Naive thymus-derived CD8-positive, alpha-beta T cell (primary cell): ENCODE measurements at places on chromosomes 13 and 19. TPM values are rescaled to one million over a fixed set of nuclear protein-coding genes. Genes with fewer than 3 reads are reported as not detected.
A peak's percentile ranks its signal among the peaks of the same experiment; 100 is the strongest.

Gene LRRC25
- total RNA-seq = 0.16 TPM

Gene LGI4
- 0.52 TPM for total RNA-seq

Gene CAPN12
- 8.2 TPM for total RNA-seq

DNA sequence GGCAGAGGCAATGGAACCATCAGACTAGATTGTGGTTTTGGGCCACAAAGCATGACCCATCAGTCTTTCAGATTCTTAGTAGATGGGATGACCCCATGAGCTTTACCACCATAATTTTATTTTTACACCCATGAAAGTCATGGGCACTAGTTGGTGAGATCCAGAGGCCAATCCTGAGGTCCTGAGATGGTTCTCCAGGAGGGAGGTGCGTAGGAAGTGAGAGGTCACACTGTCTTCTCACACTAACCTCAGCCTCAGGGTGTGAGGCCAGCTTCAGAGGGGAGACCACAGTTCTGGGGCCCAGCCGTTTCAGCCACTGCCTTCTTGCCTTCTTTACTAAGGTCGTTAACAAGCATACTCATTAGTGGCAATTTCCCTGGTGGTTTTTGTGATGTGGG is 106.4 kb downstream of the AKAP11 start:
- peak overlapping the region; percentile 66 for H3K27ac ChIP-seq
- H3K4me1 ChIP-seq = peaks cover 7% of the 10 kb centered on the region
- H3K27me3 ChIP-seq = no peaks in the 10 kb centered on the region
- no peak overlapping the region for H3K4me3 ChIP-seq
- no peaks in the 10 kb centered on the region for H3K36me3 ChIP-seq

DNA sequence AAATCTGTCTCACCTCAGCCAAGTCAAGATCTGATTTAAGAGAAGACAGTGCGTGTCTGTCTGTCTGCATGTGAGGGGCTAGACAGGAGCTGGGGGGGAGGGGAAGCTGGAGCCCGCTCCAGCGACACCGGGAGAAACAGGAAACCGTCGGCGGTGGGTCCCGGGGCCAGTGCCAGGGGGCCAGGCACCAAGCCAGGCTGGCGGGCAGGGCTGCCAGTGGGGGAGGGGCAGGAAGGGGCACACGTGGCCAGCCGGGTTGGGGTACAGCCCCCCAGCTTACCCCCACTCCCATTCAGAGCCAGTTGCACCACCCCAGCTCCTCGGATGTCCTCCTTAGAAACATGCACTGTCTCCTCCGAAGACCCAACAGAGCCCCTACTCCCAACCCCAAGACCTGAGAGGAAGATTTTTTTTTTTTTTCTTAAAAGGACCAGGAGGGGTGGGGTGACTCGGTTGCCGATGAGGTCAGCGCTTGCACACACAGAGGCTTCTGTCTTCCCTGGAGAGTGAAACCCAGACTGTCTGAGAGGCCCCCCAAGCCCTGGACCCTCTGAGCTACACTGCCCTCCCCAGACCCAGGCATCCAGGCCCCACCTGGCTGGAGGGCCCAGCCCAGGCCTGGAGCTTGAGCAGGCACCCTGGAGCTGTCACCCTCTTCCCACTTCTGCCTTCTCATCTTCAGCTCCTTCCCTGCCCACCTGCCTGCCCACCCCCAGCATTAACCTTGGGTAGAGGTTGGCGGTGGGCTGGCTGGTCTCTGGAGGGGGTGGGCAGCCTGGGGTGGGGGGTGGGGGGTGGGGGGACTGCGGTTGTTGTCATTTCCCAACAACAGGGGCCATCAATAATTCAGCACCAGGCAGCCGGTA is 4.0 kb downstream of the ERF start:
- H3K4me1 ChIP-seq = peaks cover 20% of the 10 kb centered on the region
- H3K27ac ChIP-seq = peak overlapping the region; percentile 75
- H3K27me3 ChIP-seq = no peaks in the 10 kb centered on the region
- peak; percentile 25 for DNase-seq
